Stomach (tissue), 19 donors: ENCODE measurements at places on chromosomes 11 and 22. TPM values are rescaled to one million over a fixed set of nuclear protein-coding genes. Genes with fewer than 3 reads are reported as not detected.

- DNase-seq = no peak
These were observed 33.9 kb upstream of the SLC5A12 start for GRCh38 chr11:26755762-26756161.

DNA sequence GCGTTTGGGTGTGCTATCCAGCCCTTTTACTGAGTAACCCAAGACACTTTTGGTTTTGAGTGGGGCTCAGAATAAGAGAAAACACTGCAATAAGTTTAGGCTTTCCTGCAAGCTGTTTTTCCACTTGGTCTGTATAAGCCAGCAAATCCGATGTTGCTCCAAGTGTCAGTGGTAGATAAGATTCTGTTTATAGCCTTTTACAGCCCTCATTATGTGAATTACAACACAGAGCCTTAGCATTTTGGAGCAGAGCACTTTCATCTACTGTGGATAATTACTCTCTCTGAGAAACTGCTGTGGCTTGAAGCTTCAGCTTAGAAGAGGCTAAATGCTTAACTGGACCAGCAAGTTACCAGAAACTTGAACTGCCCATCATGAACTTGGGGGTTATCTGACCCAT is 601.1 kb downstream of the JRKL start:
- no peak for DNase-seq

- DNase-seq = no peak
These were observed 14.7 kb downstream of the GRIK4 start for GRCh38 chr11:120526241-120526640.

DNA sequence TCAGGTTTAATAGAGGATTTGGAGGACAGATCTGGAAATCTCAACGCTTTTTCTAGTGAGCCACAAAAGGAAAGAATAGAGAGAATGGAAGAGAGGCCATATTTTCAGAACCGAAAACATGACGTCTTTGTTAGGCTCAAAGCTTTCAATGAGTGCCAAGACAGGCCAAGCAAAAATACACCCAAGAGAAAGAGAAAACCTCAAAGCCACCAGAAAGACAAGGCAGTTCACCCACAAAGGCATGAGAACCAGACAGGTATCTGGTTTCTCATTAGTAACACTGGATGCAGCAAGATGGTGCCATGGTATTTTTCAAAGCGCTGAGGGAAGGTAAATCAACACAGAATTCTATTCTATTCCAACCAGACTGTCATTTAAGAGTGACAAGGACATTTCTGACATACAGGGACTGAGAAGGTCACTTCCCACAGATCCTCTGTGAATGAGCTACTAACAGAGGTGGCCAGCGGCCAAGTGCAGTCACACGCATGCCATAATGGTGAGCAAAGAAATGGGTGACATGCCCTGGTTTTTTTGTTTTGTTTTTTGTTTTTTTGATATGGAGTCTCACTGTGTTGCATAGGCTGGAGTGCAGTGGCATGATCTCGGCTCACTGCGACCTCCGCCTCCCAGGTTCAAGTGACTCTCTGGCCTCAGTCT is 41.9 kb downstream of the TOLLIP start:
- DNase-seq = no peak

- DNase-seq = peak; percentile 45
These were observed 2.1 kb upstream of the PHLDB1 start for GRCh38 chr11:118605116-118605867.

- no peak for DNase-seq
These were observed 126.3 kb downstream of the LUZP2 start for GRCh38 chr11:24623121-24623520.

- no peak for DNase-seq
These were observed 57.2 kb upstream of the LRRC55 start for GRCh38 chr11:57124505-57124904.

GRCh38 chr11:18490319-18490718 is 34.7 kb downstream of the LDHAL6A start:
- peak; percentile 8 for DNase-seq

GRCh38 chr22:19996694-19997384 is 19.8 kb downstream of the ARVCF start:
- no peak for DNase-seq

DNA sequence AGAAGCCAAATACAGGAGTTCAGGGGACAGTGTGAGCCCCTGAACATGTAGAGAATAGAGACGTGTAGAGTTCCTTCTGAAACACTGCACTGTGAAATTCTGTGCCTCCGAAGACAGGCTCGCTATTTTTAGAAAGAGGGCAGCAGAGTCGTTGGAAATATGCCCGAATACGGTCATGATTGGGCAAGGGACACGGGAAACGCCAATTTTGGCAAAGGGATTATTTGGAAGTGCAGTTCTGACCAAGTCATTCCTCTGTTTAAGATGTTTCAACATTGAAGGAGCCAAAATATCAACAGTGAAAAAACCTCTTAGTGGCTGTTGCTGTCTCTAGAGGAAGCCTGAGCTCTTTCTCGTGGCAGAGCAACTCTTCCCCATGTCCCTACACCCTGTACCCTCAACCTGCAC is 9.5 kb upstream of the CBX6 start:
- DNase-seq = peak; percentile 84

- DNase-seq = no peak
These were observed 41.2 kb upstream of the RAB30 start for GRCh38 chr11:83112886-83113285.

- no peak for DNase-seq
These were observed 12.9 kb downstream of the ZNF74 start for GRCh38 chr22:20406686-20407408.

GRCh38 chr11:97111559-97111958 is 721.7 kb downstream of the JRKL start:
- no peak for DNase-seq

GRCh38 chr11:35227576-35228327 is 88.8 kb downstream of the CD44 start:
- peak; percentile 22 for DNase-seq

- DNase-seq = no peak
These were observed 28.1 kb downstream of the INSC start for GRCh38 chr11:15142838-15143237.

The DGCR6 gene
- total RNA-seq = 0.58 TPM

The ABCC8 gene
- total RNA-seq = not detected

The ARHGEF17 gene
- 66.5 TPM for total RNA-seq
